ENCODE measurements at places on chromosomes 7 and 10.

DNA sequence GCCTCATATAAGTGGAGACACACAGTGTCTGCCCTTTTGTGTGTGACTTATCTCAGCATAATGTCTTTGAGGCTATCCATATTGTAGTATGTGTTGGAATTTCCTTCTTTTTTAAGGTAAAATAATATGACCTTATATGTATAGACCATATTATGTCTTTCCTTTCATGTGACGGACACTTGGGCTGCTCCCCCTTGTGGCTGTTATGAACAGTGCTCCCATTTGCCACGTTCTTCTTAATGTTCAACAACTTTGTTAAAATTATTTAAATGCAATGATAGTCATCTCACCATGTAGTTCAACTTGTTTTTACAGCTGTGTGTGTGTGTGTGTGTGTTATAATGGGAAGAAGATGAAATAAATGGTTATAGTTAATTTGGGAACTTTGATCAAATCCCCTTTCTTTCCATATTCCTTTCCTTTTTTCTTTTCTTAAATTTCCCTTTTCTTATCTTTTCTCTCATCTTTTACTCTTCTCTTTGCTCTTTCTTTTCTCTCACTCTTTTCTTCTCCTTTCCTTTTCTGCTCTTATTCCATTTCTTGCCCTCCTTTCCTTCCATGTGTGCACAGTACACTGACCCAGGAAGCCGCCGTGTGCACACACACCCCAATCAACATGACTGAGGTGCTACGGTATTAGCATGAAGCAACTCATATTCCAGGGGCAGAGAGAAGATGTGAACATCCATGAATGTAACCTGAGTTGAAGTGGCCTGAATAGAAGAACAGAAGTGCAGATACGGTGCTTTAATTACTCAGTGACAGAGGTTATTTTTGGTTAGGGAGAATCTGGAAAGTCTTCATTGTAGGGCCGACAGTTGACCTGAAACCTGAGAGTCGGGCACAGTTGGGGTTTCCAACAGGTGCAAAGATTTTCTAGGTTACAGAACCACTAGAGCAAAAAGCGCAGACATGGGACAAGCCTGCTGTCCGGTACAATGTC, 596.6 kb downstream of the SDK1 start:
- peak; percentile 19 for DNase-seq

- DNase-seq, result no peak
These were observed 22.9 kb downstream of the SVIL start for GRCh38 chr10:29611781-29612381.

DNA sequence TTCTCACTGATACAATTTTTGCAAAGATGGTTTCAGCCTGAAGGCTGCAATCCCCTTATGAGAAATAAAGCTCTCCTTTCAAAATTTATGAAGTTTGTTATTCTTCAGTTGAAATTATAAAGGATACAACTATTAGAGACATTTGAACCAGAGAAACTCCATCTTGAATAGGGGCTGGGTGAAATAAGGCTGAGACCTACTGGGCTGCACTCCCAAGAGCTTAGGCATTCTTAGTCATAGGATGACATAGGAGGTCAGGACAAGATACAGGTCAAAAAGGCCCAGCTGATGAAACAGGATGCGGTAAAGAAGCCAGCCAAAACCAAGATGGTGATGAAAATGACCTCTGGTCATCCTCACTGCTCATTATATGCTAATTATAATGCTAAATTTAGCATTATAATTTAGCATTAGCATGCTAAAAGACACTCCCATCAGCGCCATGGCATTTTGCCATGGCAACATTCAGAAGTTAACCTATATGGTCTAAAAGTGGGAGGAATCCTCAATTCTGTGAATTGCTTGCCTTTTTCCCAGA, 22.4 kb upstream of the IFIT1B start:
- DNase-seq, result no peak

DNA sequence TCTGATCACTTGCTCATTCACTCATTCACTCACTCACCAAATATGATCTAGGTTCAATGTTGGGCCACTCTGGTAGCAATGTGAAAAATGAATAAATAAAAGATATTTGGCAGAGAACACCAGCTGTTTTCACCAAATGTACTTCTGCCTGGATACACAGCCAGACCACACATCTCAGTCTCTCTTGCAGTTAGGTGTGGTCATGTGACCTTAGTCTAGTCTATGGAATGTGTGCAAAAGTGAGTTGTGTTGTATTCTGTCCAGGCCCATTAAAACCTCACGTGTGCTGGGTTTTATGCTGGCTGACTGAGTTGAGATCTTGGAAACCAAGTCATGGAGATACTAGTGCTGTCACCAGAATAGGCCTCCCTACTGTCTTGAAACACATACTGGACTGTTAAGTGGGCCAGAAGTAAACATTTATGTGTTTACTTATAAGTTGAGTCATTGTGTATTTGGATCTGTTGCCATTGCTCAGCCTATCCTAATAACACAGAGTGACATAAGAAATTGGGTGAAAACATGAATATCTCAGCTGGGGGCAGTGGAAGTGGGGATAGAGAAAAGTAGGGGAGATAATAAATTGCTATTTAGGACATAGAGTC, 145.5 kb downstream of the PTEN start:
- no peak for DNase-seq

DNA sequence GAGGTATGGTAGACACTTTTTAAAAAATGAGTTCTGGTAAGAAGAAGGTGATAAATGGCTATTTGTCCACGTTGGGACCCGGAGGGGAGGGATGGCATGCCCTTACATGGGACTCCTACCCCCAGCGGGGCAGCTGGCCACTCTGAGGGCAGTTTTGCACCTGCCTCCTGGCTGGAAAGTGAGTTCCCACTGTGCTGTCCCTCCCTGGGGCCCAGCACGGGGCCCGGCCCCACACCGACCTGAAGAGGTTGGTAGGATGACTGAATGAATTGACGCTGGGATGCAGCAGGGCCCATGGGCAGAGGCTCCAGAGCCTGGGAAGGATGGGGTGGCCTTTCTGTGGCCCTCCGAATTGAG, 601 bp upstream of the AEBP1 start:
- DNase-seq, result no peak

GRCh38 chr7:107959527-107959898, 43.4 kb downstream of the LAMB1 start:
- no peak for DNase-seq

DNA sequence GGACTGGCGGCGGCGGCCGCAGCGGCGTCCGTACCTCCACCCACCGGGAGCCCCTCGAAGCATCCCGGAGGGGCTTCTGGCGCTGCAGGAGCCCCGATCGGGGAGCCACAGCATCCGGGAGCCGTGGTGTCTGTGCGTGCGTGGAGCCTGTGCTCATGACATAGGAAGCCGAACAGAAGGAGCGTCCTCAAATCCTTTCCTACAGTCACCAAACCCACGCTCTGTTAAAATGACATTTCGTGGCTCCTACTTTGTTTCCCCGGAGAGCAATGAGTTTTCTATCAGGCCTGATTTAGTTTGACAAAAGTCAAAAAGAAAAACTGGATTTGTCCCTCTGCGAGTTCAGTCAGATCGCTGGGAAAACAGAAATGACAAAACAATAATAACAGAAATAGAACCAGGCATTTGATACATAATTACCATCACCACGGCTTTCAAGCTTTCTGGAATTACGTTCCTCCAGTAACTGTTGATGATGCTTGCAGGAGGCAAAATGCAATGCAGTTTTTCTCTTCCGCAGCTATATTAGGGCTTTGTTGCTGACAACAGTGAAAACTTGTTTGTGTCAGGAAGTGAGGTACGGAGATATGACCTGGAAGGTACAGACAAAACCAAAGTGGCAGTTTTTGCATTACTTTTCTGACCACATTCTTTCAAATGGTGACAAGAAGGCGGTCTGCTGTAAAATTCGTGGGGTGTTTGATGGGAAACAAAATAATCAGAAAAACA, 219.3 kb upstream of the MKLN1 start:
- peak; percentile 17 for DNase-seq

DNA sequence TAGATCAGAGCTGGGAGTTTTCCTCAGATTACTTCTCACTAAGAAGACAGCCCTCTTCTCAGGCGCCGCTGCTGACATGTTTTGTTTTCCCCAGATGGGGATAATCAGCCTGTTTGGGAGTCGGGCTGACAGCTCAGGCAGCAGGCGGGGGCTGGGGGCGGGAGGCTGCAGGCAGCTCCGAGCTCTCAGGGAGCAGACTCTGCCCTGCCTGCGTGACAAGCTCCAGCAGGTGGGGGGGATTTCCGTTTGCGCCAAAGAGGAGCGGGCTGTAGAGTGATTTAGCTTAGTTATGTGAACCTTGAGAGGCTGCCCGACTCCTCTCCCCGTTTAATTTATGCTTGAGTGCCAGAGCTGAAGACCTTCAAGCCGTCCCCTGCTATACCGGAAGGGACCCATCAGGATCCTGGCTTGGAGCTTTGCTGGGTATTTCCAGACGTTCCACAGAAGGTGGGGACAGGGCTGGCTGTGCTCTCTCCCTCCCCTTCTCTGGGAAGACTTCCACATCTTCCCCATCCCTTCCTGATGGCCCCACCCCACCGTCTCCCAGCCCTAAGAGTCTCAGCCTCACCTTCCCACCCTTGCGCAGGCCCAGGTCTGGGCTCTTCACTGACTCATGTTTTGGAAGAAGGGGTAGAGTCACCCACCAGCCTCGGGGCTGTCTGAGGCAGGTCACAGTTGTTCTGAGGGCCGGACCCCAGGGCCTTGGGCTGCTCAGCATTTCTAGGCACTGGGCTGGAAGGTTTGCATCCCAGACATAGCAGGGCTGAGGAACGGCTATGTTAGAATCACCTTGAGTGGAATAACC, 24.7 kb upstream of the ADCYAP1R1 start:
- no peak for DNase-seq

DNA sequence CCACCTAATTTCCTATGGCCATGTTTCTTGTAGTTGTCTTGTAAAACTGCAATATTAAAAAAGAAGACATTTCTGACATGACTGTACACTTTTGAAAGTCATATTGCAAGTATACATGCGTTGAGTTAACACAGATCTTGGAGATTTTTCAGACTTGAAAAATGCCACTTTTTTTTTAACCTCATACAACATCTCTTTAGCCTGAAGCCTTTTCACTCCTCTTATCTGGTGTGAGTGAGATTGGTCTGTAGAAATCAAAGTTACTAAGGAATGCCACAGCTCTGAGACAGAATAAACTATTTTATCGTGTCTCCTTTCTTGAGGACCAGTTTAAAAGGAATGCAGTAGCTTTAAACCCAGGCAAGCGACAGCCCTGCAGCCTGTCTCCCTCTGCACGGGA, 43.9 kb upstream of the NEUROD6 start:
- DNase-seq, result no peak

DNA sequence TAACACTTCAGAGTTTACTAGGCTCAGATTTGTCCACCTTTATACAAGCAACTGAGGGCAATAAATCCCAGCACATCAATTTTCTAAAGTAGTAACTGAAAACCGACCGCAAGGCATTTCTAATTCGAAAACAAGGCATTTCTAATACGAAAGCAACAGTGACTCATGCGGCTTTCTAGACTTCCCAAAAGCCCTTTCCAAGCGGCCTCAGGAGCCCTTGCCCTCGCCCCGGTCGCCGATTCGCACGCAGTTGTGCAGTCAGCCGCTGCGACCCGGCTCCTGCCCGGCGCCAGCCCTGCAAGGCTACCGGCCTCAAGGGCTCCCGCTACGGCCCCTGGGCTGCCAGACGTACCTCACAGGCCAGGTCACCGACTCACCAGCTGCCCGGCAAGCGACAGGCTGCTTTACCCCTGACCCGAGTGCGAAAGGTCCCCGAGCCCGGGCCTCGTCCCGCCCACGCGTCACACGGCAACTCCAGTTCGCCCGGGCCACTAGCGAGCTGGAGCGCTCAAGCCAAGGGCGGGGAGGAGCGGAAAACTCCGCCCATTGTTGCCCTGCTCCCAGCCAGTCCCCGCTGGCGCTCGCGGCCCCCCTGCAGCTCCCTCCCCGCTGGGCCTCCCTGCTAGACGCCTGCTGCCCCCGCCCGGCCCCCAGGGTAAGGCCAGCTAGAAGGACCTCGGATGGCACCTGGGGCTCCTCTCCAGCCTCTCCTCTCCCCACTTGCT, 7.3 kb downstream of the NCOA4 start:
- DNase-seq, result peak; percentile 77

DNA sequence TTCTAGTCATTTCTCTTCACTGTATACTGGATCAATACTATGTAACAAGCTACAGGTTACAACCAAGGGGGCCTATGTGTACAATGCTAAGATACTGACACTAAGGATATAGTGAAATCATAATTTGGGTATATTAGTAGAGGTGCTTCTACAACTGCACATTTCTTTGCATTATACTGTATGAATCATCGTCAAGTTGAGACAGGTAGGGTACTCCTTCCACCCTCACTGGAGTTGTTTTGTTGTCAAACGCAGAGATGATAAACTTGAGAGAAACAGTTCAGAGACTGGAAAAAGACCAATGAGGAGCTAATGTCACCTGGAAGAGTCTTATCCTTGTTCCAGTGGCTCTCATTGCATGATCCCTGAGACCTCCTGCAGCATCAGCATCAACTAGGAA, 208.2 kb upstream of the PRPS1L1 start:
- no peak for DNase-seq

- DNase-seq, result no peak
These were observed 87.6 kb upstream of the ADARB2 start for GRCh38 chr10:1824928-1825327.

GRCh38 chr7:28123752-28124151, 56.8 kb downstream of the JAZF1 start:
- DNase-seq, result no peak

- DNase-seq, result no peak
These were observed 293.7 kb downstream of the FZD1 start for GRCh38 chr7:91557789-91558404.

DNA sequence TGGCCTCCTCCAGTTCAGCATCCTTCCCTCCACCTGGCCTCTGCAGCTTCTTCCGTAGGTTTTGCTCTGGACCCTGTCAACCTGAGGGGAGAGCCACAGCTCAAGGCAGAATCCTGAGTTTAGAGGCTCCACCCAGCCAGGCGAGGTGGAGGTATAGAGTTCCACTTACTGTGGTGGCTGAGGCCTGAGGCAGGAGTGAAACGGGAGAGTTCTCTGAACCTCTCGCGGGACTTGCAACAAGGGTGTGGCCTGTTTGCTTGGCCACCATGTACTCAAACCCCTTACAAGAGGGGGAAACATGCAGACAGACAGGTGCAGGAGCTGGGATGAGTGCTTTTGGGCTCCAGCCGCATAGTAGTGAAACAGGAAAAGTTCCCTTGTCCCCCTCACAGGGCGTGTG, 154.0 kb upstream of the C7orf33 start:
- no peak for DNase-seq
